ENCODE measurements at places on chromosomes 11 and 22.

GRCh38 chr11:120112174-120112796, 25.6 kb downstream of the TRIM29 start:
- DNase-seq = no peak

- DNase-seq = no peak
Measured at GRCh38 chr11:15333407-15333806, 218.7 kb downstream of the INSC start.

GRCh38 chr11:27740362-27741013, 40.2 kb upstream of the BDNF start:
- no peak for DNase-seq

DNA sequence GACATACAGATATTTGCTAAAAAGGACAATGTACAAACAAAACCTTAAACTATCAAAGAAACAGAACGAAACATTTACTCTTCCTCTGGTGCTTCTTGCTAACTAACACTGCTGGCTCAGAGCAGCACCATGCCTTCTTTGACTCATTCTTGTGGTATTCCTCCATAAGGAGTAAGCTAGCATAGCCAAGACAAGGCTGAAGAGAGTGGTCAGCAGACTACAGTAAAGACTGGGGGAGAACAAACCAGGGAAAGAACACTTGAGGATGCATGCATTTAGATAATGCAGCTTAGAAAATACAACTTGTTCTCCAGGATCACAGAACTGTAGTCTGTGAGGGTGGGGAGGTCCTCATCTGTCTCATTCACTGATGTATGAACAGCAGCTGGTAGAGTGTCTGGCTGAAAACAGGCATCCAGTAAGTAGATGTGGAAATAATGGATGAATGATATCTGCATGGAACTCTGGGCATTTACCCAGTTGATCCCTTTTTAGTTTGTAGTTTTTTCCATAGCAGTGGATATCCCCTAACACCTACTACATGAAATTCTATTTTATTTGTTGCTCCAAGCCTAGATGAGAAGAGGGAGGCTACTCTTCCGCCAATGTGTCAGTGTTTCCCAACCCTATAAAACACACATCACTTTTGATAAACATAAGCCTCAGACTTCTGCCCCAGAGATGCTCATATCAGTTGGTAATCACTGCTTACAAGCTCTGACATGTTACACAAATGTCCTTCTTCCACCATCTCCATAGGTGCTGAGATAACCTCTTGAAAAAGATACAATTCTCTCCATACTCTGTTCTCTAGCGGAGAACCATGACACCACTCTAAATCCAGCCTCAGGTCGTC, 7.3 kb downstream of the SNX19 start:
- DNase-seq = no peak

DNA sequence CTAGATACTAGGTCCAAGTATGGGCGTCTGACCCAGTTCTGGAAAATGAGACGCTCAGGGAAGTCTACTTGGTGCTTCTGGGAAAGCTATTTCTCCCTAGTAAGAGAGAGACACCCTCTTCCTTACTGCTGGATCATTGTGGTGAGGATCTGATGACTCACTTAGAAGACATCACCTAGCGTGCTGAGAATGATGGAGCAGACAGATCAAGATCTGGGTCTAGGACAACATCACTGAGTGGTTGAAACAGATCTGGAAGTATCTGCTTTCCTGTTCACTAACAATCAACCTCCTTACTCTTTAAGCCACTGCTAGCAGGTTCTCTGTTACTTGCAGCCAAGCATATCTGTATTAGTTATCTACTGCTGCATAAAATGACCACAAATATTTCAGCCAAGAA, 38.3 kb upstream of the HMGXB4 start:
- DNase-seq = no peak

DNA sequence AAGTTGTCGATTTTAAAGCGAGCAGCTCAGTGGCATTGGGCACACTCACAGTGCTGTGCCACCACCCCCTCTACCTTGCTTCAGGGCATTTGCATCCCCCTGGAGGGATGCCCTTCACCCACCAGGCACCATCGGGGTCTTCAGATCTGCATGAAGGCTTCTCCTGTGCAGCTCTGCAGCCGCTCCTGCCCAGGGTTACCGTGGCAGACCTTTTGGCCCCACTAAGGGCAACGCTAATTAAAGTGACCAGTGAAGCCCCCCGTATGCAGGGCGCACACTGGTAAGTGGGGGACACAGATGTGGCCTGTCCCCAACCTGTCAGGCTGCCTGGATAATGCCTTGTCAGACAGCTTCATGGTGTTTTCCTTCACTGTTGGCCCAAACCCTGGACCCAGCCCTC, 1117.7 kb downstream of the BRD1 start:
- no peak for DNase-seq

DNA sequence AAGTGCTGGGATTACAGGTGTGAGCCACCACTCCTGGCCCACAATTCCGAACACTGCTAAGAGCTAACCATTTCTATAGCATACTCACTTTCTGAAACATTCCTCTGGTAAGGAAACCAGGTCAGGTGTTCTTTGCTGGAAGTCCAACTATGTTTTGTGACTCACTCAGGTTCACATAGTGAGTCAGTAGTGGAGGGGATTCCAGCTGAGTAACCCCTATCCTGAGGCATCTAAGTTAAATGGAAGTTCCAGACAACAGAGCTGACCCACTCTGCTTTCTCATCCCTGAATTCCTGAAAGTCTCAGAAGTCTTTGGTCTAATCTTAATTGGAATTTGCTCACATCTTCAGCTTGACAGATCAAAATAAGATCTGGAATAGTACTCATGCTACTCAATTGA, 3.0 kb upstream of the CHRNA10 start:
- no peak for DNase-seq

DNA sequence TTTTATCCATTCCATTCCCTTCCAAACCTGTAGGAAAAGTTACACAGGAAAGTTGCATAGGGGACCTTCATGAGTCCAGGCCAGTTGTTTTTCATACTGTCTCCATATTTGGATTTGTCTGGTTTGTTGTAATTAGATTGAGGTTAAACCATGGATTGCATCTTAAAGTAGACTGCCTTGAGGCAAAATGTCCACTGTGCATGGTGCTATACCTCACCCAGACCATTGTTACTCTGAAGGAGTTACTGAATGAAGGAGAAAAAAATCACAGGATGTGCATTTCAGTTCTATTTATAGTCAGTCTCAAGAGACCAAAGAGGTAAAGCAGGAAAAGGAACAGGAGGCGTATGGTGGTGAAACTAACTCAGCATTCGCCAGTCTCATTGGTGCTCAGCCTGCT, 29.6 kb upstream of the L3MBTL2 start:
- DNase-seq = no peak

- DNase-seq = no peak
Measured at GRCh38 chr22:42814215-42814614, 42.9 kb downstream of the ARFGAP3 start.

GRCh38 chr22:26122920-26123468, 46.3 kb upstream of the SEZ6L start:
- DNase-seq = no peak

- DNase-seq = no peak
Measured at GRCh38 chr11:130774703-130775102, 141.6 kb downstream of the SNX19 start.

DNA sequence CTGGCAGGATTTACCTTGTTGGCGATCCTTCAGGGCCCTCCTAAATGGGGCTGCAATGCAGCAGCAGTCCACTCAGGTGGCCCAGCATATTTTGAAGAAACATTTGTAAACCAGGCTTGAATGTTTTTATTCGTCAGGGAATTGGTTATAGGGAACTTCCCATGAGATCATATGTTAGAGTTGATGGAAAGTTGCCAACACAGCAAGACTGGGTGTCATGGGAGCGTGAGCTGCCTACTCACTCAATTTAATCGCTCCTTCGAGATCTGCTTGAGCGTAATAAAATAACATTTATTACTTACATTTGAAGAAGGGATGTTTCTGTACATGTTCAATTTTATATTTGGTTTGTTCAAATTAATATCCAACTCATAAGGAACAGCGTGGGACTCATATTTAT, 19.4 kb downstream of the OR2AT4 start:
- DNase-seq = no peak

GRCh38 chr11:45577752-45578151, 87.7 kb downstream of the CHST1 start:
- DNase-seq = no peak

- no peak for DNase-seq
Measured at GRCh38 chr11:16526947-16527346, 170.6 kb upstream of the SOX6 start.

DNA sequence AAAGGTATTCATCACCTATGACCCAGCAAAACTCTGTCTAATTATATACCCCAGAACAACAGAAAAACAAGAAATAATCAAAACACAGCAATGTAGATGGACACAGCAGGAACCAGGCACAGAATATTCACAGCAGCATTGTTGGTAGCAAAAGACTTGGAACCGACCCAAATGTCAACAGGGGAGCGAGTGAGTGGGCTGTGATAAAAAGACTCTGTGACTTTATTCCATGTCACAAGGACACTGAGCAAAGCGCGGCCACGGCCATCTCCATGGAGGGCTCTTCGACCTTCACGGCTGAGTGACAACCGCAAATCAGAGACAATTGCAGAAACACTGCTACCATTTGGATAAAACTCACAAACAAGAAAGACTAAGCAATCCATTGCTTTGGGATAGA, 1373.1 kb downstream of the TBC1D22A start:
- DNase-seq = no peak

GRCh38 chr11:12100841-12101242, 9.5 kb upstream of the MICAL2 start:
- DNase-seq = no peak

DNA sequence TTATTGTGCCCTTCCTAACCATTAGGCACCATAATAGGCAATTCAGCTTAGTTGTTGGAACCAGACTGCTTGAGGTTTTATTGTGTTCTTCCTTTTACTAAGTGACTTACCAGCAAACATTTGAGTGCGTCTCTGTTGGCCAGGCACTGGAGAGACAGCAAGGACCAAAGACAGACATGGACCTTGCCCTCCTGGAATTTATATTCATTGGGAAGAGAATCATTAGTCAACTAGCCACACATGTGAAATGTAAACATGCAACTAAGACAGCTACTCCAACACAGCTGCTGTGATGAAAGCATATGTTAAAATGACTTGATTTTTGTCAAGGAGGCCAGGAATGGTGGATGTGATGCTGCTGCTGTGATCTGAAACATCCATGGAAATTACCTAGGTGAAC, 106.4 kb downstream of the TRAF6 start:
- DNase-seq = no peak

DNA sequence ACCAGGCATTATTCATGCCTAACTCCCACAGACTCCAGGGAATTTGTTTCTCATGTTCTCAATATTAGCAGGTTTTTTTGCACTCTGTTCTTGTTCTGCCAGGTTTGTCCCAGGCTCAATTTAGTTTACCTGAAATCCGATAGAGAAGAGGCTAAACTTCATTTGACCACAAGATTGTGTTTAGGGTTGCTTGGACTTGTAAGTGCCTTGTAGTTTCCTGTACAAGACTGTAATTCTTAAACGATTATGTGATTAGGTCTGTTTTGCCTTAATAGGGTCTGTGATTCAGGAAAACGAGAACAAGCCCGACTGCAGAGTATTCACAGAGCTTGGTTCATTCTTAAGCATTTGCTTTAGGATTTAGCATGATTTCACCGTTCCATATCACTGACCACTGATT, 1.8 kb downstream of the PRSS23 start:
- DNase-seq = no peak

DNA sequence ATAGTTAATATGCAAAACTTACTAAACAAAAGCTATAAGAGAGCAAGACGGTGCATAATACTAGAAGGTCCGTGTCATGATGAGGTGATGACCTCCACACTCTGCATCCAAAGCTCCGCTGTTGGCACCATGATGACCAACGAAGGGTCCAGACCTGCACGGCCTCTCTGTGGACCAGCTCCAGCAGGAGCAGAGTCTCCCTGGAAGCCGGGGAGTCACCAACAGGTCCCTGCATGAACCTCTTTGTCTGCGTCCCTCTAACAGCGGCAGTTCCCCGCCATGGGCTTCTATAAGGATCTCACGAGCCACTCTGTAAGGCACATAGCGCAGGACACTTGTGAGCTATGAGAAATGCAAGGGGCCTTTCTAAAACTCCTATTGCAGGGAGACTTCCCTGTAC, 517.3 kb downstream of the BRD1 start:
- DNase-seq = no peak

DNA sequence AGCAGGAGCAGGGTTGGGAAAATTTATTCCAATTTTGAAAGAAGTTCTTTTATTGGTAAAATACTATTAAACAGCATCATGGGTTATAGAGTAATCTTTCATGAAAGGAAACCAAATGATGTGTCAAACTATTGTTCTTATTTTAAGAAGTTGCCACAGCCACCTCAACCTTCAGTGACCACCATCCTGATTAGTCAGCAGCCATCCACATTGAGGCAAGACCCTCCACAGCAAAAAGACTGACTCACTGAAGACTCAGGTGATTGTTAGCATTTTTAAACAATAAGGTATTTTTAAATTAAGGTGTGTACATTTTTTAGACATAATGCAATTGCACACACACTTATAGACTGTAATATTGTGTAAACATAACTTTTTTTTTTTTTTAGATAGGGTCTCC, 3.7 kb upstream of the HEPHL1 start:
- DNase-seq = no peak

- no peak for DNase-seq
Measured at GRCh38 chr11:74490941-74491340, 2.6 kb downstream of the LIPT2 start.

- no peak for DNase-seq
Measured at GRCh38 chr22:47036936-47037485, 274.6 kb downstream of the TBC1D22A start.

- no peak for DNase-seq
Measured at GRCh38 chr11:98616098-98616655, 404.6 kb upstream of the CNTN5 start.

DNA sequence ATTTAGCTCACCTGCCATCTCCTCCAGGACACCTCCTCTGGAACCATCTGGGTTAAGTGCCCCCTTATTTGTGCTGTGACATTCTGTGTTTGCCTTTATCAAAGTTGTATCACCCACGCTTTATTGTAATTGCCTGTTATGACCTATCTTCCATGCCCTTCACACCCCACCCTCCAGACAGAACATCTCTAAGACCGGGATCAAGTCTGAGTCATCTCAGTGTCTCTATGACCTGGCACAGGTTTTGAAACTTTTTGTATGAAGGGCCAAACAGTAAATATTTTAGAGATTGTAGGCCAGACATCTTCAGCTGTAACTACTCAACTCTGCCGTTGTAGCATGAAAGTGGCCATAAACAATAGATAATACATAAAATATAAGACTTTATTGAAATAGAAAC, 161.8 kb downstream of the SPON1 start:
- no peak for DNase-seq

DNA sequence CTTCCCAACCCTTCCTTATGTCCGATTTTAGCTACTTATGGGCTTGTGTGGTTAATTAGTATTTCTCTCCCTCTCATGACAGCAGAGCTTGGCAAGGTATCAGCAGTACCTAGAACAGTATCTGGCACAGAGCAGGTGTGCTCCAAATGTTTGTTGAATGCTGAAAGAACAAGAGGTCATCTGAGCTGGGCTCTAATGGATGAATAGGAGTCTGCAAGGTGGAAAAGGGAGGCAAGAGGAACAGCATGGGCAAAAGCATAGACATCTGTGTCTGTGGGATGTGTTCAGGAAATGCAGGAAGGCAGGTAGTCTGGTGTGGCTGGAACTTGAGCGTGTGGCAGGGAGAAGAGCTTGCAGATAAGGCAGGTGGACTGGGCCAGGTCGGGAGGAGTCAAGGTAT, 19.0 kb downstream of the PRG3 start:
- DNase-seq = no peak
